NCI-H526 (cell line): ENCODE measurements at places on chromosomes 12 and 14.

GRCh38 chr12:53985994-53986685, 1.2 kb downstream of the HOXC10 start:
- no peak for DNase-seq

GRCh38 chr14:96514694-96515093, 12.5 kb downstream of the PAPOLA start:
- DNase-seq = no peak

DNA sequence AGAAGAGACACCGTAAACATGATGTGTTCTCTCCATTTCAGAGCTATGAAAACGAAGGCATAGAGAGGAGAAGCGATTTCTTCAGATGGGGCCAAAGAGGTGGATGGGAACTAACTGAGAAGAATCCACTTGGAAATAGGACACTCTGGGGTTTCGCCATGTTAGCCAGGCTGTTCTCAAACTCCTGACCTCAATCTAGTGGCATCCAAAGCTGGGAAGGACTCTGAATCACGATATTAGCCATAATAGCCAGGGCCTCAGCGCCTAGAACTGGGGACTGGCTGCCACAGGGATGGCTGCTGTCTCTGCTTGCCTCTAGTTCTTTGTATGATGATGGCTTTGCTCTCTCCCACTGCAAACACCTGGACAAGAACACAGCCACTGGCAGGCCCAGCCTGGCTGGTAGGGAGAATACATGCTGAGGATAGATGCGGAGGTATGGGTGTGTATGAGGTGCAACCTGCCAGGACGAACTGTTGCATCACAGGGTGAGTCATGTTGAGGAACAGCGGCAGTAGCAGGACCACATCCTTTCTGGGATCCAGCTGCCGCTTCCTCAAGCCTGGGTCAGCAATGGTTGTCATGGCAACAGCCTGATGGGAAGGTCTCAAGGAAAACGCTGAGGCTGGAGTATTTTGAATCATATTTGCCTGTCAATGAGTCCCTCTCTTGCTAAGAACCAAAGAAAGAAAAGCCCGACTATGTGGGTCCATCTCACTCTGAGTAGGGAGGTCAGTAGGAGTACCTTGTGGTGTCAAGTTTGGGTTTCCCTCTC, 31.1 kb downstream of the CCDC177 start:
- DNase-seq = peak; percentile 56

DNA sequence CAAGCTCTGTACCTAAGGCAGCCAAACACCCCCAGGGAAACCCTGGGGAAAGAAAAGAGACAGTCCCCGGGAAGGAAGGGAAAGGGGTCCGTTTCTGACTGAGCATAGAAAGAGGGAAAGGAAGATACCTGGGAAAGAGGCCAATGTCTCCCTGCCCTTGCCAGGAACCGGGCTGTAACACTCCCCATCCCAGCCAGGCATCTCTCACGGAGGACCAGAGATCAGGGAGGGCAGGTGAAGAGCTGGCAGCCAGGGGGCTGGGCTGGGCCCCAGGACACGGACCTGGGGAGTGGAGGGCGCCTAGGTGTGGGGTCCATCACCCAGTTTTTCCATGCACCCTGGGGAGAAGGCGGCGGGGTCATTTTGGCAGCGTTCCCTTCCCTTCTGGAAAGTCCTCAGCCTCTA, 18.9 kb upstream of the PLEKHH1 start:
- no peak for DNase-seq

DNA sequence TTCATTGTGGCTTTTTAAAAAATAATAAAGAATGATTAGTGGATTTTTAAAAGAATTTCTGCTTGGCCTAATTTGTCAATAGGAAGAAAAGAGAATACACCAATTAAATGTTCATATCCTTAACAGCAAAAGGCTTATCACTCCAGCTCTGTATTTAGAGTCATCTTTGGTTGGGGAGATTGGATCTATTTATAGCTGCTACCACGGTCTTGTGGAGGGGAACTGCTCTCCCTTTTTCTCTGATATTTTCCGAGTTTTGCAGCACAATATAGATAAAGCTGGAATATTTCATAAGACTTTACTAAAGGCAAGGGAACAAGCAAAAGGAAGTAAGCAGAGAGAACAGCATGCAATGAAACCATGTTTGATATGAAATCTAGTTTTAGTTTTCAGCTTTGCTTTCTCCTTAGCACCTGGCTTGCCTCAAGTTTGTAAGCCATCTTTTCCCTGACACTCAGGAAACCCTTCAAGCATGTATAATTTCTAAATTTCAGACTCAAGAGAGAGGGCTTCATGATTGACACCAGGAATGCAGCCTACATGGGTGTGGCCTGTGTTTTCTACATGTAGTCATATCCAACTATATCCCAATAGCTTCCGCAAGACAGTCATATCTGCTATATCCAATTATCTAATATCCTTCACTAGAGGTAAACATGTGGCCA, 35.2 kb downstream of the BRMS1L start:
- no peak for DNase-seq

GRCh38 chr14:93033983-93034670, 81.6 kb downstream of the ITPK1 start:
- no peak for DNase-seq

DNA sequence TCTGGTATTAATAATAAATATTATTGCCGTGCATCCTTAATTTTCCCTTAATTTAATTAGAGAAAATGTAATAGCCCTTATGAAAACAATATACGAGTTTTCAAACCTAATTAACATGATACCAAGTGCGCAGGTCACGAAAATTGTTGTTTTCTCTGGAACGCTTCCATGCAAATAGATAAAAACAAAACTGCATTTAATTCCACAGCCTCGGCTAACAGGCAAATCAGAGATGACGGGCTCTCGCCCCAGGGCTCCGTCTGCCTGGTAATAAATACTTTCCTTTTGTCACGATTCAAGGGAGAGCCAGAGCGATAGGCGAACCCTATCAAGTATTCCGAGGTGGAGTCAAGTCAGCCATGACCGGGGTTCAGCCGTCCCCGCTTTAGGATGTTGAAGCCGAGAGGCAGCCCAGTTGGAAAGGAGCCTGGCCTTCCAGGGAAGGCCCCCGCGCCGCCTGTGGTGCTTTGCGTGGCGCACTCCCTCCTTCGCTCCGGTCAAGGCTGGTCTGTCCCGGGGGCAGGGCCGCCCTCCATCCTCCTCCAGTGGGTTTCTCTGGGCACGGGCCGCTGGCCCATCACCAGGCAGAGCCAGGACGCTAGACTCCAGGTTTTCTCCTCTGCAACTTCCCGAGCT, 137.8 kb upstream of the GSC start:
- peak; percentile 81 for DNase-seq

DNA sequence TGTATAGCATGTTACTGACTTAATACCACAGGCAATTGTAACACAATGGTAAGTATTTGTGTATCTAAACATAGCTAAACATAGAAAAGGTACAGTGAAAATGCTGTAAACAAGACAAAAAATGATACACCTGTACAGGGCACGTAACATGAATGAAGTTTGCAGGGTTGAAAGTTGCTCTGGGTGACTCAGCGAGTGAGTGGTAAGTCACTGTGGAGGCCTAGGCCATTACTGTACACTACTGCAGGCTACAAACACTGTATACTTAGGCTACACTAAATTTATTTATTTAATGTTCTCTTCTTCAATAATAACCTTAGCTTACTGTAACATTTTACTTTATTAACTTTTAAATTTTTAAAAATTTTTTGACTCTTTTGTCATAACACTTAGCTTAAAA, 158.4 kb downstream of the IPO8 start:
- no peak for DNase-seq

DNA sequence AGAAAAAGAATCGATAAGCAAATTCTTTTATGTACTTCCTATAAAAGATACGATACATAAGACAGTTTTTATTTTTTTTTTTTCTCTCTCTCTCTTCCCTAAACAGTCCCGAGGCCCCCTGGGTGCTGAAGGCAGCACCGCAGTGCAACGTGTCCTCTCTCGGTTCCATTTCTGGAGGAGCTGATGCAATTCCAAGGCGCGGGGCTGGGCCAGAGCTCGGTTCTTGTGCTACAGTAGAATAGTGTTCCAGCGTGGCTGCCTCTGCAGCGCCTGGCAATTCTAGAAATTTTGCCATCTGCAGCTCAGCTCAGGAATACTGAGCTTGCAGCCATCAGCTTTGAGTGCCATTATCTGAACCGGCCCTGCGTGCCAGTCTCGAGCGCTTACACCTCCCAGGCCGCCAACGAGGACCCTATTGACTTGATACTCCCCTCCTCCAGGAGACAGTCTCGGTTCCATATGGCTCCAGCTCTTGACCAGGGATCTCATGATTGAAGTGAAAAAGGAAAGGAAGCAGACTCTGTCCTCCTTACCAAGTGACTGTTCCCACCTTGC, 630 bp downstream of the ALDH1L2 start:
- peak; percentile 50 for DNase-seq

DNA sequence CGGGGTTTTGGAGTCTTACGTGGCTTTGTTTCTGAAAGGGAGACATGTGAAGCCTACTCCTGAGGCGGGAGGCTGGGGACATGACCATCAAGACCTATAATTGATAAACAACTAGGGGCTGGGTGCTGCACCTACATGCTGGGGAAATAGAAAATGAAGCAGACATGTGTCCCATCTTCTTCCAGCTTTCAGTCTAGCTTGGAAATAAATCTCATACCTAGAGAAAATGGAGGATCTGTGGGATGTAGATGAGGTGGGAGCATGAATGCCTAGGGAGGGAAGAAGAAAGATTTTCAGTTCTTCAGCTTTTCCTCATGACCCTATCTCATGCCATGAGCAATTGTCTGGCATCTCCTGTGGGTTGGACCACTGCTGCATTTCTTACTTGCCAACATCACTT, 22.1 kb downstream of the EMP1 start:
- DNase-seq = no peak

DNA sequence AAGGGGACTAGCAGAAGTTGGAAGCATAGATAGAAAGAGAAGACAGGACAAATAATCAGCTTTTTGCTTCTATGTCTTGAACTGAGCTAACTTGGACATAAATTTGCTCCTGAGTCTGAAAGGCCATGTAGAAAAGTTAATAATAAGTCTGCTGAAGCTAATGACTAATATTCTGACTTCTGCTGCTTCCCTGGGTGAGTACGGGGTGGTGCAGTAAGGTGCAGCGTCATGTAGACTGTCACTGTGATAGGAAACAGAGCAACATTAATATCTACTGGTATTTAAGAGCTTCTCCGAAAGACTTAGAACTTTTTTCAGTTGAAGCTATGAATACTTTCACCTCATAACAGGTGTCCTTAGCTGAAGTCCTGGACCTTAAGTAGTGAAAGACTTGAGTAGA, 34.1 kb upstream of the CPM start:
- DNase-seq = no peak

DNA sequence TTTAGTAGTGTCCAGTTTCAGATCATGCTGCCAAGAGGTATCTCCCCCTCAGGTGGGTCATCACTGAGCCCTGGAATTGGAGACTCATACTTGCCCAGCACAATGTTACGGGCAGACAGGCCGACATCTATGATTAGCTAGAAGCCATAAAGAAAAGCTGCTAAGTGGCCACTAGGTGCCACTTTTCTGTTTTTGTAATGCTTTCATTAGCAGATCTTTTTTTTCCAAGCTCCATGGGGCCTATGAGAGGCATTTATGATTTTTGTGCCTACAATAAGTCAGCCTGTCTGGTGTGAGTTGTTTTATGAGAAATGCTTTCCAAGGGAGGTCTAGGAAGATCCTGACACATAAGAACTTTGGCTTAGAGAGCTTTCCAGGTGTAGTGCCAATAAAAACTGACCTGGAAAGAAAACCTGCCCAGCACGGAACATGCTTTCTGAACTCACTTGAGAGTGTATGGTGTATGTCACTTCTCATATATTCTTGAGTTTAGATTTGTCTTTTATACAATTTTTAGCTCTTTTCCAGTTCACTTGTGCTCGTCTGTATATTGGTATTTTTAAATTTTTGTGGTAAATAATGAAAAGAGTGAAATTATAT, 21.8 kb upstream of the SMCO2 start:
- DNase-seq = peak; percentile 84

- DNase-seq = no peak
Observed at GRCh38 chr14:24959791-24960331, 90.1 kb downstream of the STXBP6 start.
